ENCODE measurements at places on chromosomes 5 and 9.

- no peak overlapping the region for H3K27ac ChIP-seq
- no peaks in the 10 kb centered on the region for H3K27me3 ChIP-seq
These were observed 79.8 kb downstream of the NIPSNAP3B start for GRCh38 chr9:104843644-104844240.

DNA sequence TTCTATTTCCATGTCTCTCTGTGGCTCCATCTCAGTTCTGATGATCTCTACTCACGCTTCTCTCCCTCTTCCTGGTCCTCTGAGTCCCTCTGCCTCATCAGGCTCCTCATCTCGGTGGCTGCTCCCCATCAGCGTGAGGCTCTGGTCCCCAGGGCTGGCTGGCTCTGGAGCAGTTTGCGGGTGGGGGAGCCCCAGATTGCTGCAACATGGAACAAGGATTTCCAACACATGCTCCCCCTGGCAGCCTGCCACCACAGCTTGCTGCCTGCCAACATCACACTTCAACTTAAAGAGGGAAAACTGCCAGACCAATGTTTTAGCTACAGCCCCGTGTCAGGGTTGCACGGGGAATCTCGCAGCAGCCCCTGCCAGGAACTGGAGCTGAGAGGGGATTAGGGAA lies 77.2 kb upstream of the NEK6 start:
- no peak overlapping the region for H3K27ac ChIP-seq
- H3K27me3 ChIP-seq = no peaks in the 10 kb centered on the region
- no peak for DNase-seq

DNA sequence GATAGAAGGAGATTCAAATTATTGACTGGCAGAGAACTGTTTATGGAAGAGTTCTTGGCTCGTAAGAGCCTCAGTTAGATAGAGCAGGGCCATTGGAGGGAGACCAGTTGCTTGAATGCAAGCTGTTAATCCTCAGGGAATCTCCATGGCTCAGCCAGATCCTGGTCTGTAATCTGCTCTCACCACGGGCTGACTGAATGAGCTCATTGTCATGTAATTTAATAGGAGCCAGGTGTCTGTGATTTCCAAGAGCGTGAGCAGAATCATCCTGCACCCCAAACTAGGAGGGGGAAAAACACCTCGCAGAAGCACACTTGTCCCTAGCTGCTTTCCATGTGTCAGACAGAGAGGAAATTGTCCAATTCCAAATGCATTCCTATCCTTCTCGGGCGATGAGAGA lies 19.1 kb upstream of the KCNMB1 start:
- peaks cover 3% of the 10 kb centered on the region for H3K4me1 ChIP-seq
- H3K36me3 ChIP-seq = no peaks in the 10 kb centered on the region
- H3K27me3 ChIP-seq = no peaks in the 10 kb centered on the region
- no peak for DNase-seq

GRCh38 chr5:42908086-42908485 lies 96.4 kb upstream of the SELENOP start:
- H3K4me3 ChIP-seq = no peak overlapping the region
- no peak for DNase-seq
- H3K4me1 ChIP-seq = peaks cover 1% of the 10 kb centered on the region
- no peak overlapping the region for H3K27ac ChIP-seq
